Naive thymus-derived CD4-positive, alpha-beta T cell (primary cell): ENCODE measurements at places on chromosomes 12 and 14. TPM values are rescaled to one million over a fixed set of nuclear protein-coding genes. Genes with fewer than 3 reads are reported as not detected.

- DNase-seq, result no peak
Observed at GRCh38 chr12:8648576-8649205, 13.9 kb downstream of the MFAP5 start.

DNA sequence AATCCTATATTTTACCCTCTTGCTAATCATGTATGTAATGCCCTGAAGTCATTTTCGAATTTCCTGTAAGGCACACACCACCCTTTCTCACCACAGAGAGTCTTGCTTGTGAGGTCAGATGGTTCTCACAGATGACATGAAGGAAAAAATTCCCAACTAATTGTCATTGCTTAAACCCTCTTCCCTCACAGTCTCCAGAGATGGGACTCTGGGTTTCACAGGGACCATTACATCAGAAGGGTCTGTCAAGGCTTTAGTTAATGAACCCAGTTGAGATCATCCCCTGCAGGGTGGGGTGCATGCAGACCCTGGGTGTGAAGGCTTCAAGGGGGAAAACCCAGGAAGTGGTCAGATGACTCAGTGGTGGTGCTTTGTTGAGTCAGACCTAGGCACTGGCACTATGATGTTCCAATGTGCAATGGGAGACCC lies 229.6 kb downstream of the BCAT1 start:
- no peak for DNase-seq

- DNase-seq, result no peak
Observed at GRCh38 chr12:80717856-80718255, 1.1 kb downstream of the MYF5 start.

- DNase-seq, result no peak
Observed at GRCh38 chr12:78431931-78432330, 432.6 kb upstream of the SYT1 start.

DNA sequence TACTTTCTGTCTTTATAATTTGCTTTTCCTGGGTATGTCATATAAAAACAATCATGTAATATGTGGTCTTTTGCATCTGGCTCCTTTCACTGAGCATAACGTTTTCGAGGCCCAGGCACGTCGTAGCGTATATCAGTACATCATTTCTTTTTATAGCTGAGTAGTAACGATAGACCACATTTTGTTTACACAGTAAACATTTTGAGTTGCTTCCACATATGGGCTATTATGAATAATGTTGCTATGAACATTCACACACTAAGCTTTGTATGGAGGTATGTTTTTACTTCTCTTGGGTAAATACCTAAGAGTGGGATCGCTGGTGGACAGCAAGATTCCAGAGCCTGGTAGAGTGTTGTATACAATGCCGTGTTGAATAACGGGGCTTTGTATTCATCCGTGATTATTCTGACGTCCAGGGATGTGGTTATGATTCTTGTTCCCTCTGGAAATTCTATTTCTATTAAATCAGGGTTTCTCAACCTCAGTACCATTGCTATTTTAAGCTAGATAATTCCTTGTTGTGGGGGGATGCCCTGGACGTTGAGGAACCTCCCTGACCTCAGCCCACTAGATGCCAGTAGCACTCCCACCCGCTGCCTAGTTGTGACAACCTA lies 38.9 kb upstream of the CIT start:
- DNase-seq, result no peak

DNA sequence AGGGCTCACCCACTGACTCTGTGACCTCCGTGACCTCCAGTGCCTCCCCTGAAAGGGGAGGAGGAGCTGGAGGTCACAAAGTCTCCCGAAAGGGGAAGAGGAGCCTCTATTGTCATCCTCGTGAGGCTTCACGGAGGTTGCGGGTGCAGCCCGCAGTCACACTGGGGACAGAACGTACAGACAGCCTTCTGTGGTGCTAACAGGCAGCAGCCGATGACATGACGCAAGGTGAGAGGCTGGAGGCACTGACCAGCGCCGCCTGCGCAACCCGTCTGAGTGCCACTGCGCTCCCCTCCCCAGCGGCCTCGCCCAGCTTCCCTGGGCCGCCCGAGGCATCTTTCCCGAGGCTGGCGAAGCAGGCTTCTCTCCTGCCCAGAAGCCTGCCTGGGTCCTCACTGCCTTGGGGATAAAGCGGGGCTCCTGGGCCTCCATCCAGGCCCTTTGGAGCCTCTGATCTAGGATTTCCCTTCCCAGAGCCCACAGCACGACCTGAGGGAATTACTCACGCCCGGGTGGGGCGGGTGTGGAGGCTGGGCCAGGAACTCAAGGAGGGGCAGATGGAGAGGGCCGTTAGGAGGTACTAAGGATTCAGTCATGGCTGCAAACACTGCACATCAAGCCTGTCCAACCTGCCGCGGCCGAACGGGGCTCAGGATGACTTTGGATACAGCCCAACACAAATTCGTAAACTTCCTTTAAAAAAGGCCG lies 12.3 kb upstream of the LBHD2 start:
- DNase-seq, result no peak

GRCh38 chr12:64813723-64814122 lies 10.7 kb upstream of the TBC1D30 start:
- DNase-seq, result no peak

DNA sequence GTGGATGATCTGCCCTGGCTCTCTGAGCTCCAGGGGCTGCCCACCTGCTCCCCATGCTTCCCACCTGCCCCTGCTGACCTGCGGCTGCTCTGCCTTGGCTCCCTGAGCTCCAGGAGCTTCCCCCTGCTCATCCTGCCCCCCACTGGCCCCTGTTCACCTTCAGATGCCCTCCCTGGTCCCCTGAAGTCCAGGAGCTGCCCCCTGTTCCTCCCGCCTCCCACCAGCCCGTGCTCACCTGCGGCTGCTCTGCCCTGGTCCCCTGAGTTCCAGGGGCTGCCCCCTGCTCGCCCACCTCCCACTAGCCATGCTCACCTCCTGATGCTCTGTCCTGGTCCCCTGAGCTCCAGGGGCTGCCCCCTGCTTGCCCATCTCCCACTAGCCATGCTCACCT lies 219.7 kb downstream of the TMEM121 start:
- DNase-seq, result no peak

DNA sequence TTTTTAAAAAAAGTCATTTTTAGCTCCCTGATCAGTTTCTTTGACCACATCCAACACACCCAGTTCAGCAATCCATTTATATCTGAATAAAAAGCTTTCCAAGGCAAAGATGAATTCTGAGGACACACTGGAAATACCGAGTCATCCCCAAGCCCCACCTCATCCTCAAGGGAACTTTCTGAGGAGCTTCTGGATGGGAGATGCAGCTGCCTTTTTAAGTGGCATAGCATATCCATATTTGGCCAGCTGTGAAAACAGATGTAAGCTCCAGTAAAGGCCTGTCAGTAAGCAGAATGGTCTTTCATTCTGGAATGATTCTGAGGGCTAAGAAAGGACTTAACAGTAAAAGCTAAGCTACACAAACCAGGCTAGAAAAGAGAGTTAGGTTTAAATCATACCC lies 18.4 kb downstream of the ZFYVE1 start:
- no peak for DNase-seq

DNA sequence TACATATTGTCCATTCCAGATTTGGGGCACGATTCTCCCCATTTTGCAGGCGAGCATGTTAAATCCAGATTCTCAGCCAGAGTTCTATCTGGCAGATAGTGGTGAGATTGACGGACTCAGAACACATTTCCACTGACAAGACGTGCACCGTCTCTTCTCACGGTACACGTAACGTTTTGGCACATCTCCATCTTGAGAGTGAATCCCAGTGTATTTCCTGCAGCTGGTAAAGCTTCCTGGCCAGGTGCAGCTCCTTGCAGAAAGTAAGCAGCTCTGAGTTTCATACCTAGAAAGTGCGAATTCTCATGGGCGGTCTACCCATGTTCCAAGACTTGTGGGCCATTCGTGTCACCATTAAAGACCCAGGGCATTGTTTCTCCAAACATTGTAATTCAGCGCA lies 102.6 kb downstream of the TSPAN9 start:
- DNase-seq, result no peak

DNA sequence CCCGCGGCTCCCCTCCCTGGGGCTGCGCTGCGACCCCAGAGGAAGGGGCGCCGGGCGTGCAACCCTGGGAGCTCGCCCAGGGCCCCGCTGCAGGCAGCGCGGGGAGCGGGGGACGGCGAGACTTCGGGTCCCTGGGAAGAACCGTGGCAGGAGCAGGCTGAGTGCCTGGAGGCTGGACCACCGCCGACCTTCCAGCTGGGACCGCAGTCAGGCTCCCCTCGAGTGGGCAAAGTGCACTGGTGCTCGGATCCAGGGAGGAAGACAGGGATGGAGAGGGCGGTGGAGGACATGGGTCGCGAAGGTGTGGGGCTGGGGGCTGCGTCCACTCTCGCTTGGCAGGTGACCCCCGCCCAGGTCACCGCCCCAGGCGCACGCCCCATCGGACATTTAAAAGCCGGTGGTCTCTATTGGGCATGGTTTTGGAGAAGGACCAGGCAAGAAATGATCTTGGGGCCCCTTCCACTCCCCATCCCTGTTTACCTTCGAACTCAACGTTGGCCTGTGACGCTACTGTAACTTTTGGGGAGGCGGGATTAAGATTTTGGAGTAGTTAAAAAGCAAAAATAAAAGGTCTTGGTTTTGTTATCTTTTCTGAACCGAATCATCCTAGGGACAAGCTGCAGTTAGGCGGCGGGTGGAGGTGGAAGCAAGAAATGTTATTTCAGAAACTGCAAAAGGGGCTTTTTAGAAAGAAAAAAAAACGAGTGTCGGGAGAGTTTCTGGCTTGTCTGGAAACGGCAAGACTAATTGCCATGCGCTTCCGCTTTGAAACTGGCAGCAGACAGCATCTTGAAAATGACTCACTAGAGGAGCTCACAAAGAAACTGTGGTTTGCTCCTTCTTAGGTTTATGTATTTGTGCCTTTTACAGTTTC lies 1.0 kb downstream of the ELK3 start:
- peak; percentile 71 for DNase-seq

DNA sequence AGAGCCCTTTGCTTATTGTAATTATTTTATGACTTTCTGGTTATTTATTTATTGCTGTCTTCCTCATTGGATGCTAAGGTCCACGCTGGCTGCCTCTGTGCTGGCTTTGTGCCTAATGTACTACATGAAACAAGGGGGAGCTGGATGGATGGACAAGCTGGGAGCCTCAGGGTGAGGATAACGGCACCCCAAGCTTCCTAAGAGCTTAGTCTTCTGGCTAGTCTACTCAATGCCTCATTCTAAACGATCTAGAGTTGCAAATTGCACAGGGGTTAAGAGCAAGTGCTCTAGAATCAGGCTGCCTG lies 172.0 kb downstream of the CHST11 start:
- DNase-seq, result no peak

DNA sequence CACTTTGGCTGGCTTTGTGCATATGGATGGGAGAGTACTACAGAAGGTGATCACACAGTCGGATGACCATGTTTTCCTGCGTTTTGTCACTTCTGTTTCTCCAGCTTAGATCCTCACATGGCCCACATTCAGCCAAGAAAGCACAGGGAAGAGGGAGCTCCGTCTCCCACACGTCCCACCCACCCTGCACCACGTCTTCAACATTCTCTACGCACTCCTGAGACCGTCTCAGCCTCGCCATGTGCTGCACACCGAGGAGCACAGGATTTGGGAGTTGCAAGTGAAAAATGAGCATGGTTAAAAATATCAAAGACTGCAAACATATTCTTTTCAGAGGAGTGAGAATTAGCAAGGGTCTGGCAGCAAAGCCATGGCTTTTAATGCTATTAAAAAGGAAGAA lies 122.2 kb downstream of the APAF1 start:
- no peak for DNase-seq

GRCh38 chr12:2970744-2971143 lies 11.5 kb downstream of the TEAD4 start:
- DNase-seq, result no peak

DNA sequence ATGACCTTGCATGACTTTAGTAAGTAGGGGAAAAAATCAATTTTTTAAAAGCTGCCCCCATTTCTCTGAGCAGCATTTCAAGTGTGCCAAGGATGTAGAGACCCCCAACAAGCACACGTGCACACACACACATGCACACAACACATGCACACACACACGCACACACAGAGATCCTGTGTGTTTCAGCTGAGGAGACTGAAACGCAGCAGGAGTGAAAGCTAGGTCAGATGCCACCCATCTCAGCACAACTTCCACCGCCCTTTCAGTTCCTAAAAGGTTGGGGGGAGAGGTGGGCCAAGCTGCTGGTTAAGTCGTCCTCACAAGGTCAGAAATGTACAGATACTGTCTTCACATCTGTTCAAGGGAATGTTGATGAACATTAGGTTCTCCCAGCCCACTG lies 13.9 kb downstream of the MYL2 start:
- no peak for DNase-seq

DNA sequence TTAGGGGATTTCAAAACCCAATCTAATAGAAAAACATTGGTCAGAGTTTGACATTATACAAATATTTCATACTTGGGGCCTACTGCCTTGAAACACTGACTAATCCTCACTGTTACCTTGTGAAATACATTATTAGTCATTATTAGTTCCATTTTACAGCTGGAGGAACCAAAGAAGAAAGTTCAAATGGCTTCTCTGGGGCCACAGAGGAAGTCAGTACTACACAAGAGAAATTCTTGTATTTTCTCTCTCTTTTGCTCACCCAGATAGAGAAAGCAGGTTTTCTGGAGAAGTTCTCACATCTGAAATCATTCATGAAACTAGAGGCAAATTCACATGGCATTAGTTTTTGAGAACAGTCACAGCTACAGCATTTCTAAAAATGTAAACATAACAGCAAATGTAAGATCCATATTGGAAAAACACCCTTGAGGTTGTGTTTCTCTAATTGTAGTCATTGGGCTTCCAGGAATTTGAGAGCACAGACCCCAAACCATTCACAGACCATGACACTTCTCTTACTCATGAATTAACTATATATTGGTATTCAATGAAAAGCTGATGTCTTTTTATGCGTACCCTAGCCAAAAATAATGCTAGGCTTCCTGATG lies 83.0 kb downstream of the LLPH start:
- no peak for DNase-seq

GRCh38 chr14:102662636-102663430 lies 70.4 kb downstream of the RCOR1 start:
- no peak for DNase-seq

DNA sequence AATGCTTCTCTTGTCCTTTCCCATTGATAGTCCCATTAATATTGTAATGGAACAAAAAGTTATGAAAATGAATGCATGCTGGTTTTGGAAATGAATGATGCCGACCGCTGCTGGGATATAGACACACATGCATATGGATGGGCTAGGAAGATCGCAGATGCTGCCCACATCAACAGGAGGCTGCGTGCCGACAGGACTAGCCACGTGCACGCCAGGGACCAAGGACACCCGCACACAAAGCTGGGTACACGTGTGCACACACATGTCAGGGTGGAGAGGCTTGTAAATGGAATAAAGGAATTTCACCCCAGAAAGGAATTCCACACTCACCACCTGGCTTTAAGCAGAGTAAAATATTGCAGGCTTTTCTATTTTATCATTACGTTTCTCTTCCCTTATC lies 153.8 kb upstream of the VASH1 start:
- DNase-seq, result no peak

DNA sequence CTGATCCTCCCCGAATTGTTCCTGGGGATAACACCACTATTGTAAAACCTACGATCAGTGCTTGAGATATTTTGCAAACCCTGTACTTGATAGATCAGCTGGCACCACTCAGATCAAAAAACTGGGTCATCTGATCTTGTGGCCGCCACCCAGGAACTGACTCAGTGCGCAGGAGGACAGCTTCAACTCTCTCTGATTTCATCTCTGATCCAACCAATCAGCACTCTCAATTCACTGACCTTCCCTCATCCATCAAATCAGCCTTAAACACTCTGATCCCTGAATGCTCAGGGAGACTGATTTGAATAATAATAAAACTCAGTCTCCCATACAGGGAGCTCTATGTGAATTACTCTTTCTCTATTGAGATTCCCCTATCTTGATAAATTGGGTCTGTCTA lies 4.2 kb upstream of the XPOT start:
- no peak for DNase-seq

Gene OTUB2
- total RNA-seq, result 0.61 TPM

Gene TOMM20L
- not detected in 2 replicates for total RNA-seq

Gene TMEM119
- 0.41 TPM for total RNA-seq

Gene TMEM52B
- not detected for total RNA-seq

Gene KLRB1
- total RNA-seq, result 2.1 TPM
